ENCODE measurements at places on chromosomes 7 and 10.

GRCh38 chr7:37212051-37212450, 236.6 kb downstream of the ELMO1 start:
- DNase-seq = no peak

DNA sequence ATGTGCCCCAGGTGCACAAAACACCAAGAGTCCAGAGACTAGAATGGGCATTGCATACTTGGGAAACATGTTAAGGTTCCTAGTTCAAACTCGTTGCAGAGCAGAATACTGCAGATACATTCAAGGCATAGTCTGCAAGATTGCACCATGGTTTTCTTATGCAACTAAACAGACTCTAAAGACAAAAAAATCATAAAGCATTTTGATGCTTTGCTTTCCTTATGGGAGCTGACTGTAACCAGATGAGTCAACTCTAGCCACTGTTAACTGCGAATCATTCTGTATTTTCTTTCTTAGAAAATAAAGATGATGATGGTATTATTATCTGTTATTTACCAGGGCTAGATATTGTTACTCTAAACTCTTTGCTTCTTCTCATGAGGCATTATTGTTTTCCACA, 19.7 kb downstream of the TRUB1 start:
- DNase-seq = no peak

DNA sequence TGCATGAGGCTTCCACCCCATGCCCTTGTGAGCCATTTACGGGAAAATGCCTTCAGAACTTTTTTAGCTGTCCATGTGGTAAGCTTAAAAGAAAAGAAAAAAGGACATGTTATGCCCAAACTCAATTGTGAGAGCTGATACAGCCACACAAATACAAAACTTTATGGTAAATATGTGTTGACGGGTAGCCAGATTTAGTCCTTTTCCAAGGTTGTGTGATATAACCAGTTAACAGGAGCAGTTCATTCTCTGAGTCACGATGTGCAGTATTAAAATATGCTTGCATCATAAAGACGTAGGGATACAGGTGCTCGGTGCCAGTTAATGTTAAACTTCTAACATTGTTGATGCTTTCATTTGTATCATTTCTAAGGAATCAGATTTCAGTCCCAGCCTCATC, 350.4 kb downstream of the DNAJB6 start:
- no peak for DNase-seq

DNA sequence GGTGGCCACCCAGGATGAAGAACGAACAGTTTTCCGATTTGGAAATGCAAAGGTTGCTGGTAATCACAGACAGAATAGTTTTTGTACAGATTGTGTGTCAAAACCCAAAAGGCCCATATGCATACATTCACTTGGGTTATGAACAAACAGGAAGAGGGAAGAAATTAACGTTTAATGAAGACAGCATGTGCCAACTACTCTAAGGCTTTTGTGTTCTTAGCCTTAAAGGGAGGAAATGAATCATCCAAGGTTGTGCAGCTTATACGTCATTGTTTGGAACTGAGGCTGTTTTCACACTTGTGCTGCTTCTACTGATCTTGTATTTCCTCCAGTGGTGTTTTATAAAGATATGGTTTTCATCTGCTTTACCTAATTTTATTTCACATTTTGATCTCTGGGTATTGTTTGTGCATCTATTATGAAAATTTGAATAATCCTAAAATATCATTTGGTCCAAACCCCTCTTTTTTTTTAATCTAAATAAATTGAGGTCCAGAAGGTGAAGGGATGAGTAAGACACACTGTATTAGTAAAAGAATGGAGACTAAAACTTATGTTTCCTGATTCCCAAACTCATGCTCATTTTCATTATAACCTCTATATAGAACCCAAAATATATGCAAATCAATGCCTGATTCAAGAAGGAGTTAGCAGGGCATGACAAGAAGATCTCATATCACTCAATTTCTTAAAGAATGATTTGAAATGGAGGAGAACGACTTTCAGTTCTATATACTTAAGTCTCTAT, 373.1 kb downstream of the THSD7A start:
- DNase-seq = no peak

- no peak for DNase-seq
Measured at GRCh38 chr7:4683884-4684565, 1.9 kb downstream of the FOXK1 start.

DNA sequence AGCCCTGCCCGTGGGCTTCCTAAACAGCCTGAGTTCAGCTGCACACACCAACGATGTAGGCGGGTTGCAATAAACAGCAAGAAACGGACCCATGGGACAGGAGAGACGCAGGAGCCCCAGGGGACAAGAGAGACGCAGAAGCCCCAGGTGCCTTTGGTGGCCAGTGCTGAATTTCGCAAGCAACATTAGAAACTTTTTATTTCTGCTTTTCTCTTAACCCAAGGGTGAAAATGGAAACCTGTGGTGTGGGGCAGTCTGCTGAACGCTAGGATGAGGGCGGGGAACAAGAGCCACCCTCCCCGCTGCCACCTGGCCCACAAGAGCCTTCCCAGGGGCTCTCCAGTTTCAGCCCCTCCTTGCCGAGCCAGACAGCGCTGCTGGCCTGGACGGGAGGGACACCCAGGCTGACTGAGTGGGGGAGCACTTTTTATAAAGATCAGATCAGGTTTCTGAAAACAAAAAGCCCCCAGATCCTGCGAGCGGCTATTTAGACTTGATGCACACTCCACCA, 20.0 kb upstream of the GPR146 start:
- no peak for DNase-seq

DNA sequence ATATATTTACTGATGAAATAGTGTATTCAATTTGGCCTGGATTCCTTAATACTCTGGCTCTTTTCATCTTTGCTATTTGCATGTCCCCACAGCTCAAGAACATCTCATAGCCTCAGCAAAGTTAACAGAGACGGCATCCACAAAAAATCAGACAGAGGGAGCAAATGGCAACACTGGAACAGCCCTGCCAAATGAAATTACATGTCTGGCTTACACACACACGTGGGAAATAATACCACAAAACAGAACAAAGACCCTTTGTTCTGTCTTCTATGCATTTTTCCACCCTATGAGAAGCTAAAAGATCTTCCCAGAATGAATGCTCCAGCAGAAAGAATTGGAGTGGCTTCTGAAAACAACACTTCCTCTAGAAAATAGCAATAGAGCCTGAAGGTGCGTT, 139.5 kb downstream of the ALOX5 start:
- no peak for DNase-seq

DNA sequence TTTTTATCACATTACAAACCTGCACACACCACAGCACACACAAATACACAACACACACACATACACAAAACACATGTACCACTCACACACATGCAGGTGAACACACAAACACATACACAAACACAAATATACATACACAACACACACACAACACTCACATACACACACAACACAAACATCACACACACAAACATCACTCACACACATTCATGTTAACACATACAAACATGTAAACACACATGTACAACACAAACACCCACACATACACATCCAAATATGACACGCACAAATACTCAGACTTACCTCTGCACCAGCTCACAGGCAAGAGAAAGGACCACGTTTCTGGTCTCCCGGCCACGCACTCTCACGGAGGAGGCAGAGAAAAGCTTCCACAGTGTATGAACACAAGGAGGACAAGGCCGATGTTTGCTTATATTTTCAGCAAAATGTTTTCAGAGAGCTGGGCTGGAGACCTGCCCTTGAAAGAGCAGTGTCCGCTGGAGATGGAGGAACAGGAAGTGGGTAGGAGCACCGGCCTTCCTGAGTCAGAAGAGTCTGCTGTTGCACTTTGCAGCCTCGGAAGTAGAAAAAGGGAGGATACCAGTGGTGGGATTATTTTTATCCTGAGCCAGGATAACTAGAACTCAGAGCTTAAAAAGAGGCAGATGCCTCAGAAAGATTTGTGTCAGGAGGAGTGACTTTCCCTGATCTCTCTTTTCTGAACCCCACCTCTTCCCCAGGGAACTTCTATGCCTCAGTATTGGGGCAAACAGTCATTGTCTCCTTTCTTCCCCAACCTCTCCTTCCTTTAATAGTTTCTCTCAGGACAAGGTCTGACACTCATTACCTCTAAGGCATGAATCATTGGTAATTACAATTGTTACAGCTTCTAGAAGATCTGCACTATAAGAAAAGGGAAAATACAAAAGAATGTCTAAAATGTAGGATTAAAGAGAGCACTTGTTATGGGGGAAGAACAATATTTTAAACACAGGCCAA, at the start of gene GIMAP6:
TSS of gene GIMAP6 (minus strand) at position 520 of the 999 bp plus-strand sequence. CDS start 2,243 bp downstream, outside the sequence.
- DNase-seq = no peak

DNA sequence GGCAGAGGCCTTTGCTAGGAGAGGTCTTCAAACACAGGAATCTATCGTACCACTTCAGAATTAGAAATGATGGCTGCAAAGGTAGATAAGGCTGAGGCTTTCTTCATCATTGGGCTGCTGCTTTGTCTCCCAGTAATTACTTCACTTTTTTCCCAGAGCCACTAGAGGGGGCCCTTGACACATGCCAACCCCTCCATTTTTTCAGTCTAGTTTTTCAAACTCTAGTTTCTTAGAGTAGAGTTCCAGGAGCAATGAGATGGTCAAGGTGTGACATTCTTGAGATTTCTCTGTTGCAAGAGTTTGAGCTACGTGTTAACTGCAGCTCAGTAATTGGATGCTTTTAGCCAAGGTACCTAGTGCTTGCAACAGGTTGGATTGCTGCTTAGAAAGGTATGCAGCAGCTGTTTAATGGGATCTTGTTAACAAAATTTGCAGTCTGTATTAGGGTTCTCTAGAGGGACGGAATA, 33.8 kb upstream of the RBM20 start:
- DNase-seq = no peak

GRCh38 chr10:59002011-59002410, 174.4 kb upstream of the PHYHIPL start:
- no peak for DNase-seq

GRCh38 chr7:44108768-44109750, 4.9 kb downstream of the AEBP1 start:
- DNase-seq = no peak

- no peak for DNase-seq
Measured at GRCh38 chr7:37245590-37245989, 203.1 kb downstream of the ELMO1 start.

- no peak for DNase-seq
Measured at GRCh38 chr7:29859104-29859503, 52.8 kb downstream of the WIPF3 start.

GRCh38 chr10:24791084-24791726, 67.5 kb upstream of the ARHGAP21 start:
- no peak for DNase-seq

- DNase-seq = no peak
Measured at GRCh38 chr7:24504836-24505235, 68.4 kb upstream of the PALS2 start.

GRCh38 chr7:30717181-30717580, 34.8 kb upstream of the INMT start:
- no peak for DNase-seq

DNA sequence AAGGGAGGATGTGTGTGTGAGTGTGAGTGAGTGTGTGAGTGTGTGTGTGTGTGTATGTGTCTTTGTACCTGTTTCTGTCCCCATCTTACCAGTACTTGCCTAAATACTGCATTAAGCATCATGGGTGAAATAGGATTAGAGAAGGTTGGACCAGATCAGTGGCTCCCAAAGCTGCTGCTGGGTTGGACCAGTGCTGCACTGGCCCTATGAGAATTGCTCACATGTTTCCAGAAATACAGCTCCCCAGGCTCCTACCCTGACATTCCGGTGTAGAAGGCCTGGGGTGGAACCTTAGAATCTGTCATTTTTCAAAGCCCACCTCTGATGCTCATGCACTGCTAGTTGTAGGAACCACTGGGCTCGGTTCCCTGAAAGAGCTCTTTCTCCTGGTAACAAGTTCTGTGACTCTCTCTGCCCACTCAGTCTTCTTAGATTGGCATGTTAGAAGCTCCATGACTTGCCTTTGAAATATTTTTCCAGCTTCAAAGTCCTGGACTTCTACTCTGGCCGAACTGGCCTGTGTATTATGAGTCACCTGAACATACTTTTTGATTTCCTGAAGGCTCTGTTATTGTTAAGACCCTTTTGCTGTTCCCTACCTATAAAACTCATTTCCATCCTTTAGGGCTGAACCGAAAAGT, 224.7 kb downstream of the CUX1 start:
- no peak for DNase-seq

DNA sequence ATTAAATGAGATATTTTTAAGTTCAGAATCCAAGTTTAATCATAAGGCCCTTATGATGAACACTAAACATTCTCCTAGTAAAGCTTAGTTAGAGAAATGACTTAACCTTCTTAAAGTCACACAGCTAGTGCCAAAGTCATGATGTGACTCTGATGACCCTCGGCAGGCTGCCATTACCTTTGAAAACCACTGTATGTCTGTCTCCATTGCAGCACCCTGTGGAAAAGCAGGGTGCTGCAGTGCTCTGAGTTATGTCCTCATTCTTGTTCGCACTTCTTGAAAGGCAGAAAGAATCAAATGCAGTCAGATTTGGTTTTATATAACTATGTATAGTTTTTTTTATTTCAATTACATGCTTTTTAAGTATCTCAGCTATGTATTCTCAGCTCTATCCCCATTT, 105.0 kb downstream of the PHTF2 start:
- no peak for DNase-seq

- no peak for DNase-seq
Measured at GRCh38 chr10:21520949-21521348, 4.5 kb downstream of the SKIDA1 start.

GRCh38 chr10:103921750-103922195, 3.8 kb upstream of the STN1 start:
- no peak for DNase-seq

DNA sequence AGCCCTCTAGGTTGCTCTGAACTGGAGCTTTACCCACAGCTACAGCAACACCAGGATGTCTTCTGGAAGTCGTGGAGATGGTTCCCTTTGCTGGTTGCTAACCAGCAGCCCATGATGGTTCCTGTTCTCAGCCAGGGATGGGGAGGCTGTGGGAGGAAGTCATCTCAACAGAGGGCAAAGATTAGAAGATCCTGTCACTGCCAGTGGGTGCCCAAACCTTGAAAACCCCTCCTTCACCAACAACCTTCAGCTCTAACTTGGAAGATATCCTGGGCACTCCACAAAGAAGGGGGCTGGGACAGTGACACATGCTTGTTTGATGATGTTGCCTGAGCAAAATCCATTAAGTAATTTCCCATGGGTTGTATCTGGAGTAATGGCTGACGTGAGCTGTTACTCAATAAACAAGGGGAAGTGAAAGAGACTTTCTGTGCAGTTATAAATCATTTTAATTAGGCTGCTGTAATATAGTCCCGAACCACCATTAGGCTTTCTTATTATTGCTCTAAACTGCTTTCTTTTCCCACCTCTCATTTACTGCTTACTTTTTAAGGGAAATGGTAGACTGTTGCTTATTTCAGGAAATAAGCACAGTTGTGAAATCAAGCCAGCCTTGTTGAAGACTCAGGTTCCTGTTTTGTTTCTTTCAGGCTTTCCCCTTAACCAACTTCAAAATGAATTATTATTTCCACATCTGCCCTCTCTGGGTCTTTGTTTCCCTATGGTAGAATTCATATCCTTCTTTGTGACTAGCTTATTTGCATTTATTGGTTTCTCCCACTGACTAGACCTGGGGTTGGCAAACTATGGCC, 124.8 kb downstream of the PPP1R17 start:
- no peak for DNase-seq

DNA sequence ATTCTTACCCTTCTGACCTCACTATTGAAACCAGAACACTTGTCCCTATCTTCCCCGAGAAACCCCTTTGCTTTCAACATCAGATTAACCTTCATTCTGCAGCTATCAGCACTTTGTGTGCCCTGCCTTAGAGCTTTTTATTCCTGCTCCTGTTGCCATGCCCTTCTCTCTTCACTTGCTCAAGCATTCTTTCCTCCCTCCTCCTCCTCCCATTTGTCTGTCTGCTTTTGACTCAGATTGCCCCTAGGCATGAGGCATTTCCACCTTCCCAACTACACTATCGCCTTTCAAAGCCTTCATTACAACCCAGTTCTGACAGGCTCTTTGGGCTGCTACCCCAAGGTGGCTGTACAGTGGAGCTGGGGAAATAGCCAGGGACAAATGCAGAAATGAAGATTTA, 143.3 kb downstream of the SLC25A13 start:
- DNase-seq = no peak
